NCI-H446 treated with DMSO at 0.1 percent for 48 hours (cell line): ENCODE measurements at places on chromosomes 3 and 15.

GRCh38 chr3:60417576-60417975 lies 833.7 kb downstream of the FHIT start:
- DNase-seq, result no peak

DNA sequence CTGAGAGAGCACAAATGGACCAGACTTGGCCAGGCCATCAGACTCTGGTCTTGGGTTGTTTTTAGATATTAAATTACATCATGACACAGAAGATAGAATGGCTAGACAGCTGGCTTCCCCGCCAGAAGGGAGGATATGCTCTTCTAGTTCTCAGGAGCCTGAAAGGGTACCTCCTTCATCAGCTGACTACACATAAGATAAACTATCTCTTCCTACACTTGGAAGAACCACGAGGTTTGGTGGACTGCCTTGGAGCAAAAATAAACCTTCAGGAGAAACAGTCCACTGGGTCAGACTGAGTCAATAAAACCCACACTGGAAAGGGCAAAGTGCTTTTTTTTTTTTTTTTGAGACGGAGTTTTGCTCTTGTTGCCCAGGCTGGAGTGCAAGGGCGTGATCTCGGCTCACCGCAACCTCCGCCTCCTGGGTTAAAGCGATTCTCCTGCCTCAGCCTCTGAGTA lies 26.3 kb upstream of the DYNC1LI1 start:
- no peak for DNase-seq

- no peak for DNase-seq
Measured at GRCh38 chr3:39651993-39652739, 157.2 kb upstream of the MYRIP start.

GRCh38 chr15:70195587-70196305 lies 98.0 kb upstream of the TLE3 start:
- DNase-seq, result no peak

DNA sequence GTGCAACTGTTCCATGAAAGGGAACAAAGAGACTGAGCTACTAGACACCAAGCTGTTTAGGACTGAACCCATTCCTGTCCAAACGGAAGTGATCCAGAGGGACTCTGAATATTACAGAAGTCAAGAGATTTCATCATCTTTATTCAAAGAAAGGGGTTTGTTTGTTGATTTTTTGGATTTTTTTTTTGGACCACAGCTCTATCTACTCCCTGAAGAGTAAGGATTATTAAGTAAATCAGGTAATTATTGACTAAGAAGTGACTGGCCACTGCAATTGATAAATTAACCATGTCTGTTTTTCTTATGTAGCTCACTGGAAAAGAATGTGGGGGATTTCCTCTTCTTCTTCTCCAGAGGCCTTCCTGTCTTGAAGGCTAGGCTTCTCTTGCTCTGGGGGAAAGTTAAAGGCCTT lies 146.6 kb upstream of the TPM1 start:
- DNase-seq, result no peak
